Adipocyte (in vitro differentiated cells): ENCODE measurements at places on chromosomes 4 and X.
A peak's percentile ranks its signal among the peaks of the same experiment; 100 is the strongest.

DNA sequence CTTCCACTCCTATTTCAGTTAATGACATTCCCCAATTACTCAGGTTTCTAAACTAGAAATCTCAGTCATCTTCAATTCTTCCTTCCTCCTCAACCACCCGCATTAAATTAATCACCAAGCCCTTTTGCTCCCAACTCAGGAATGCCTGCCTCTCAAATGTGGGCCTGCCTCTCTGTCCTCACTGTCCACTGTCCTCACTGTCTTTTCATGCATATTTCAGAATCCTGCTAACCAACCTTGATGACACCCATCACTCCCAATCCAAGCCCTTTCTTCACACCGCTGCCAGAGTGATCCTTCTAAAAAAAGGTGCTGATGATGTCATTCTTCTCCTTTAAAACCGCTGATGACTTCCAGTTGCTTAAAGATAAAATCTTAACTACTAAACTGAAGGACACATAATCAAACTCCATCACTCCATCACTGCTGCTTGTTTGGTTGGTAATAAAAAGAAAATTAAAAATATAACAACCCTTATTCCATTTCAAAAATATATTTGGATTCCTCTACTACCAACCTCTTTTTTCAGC is 5.1 kb upstream of the APBB2 start:
- no peak for DNase-seq

DNA sequence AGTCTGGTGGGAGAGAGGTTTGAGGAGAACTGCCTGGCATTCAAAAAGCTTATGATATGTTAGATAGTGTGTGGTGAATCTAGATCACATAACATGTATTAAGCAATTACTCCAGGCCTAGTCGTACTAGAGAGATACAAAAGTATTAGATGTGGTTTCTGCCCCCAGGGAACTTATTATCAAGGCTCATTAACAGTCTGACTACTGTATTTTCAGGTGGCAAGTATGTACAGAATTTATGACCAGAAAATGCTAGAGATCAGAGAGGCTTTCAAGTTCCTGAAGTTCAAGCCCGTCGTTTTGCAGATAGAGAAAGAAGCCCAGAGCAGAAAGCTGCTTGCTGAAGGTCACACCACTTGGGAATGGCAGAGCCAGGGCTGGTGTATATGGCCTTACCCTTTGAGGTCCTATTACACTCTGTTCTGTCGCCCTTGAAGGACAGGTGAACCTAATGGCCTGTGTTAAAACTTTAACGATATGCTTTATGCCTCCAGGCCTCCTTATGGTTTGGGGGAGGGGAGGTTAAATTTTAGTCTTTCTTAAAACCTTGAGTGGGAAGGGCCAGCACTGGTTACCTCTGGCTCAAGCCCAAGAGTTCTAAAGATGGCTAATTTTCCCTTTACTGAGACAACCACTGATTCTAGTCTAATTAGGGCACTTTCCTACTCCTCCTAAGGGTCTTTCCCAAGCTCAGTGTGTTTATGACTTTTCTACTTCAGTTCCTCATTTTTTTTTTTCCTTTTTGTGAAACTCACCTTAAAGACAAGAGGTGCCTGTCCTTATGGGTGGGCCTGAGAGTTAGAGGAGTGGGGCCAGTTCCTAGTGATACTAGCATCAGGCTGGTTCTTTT is 19.9 kb downstream of the TMEM164 start:
- DNase-seq: no peak

GRCh38 chr4:147396105-147396504 is 84.8 kb upstream of the EDNRA start:
- DNase-seq: no peak

- no peak for DNase-seq
Observed at GRCh38 chr4:68401231-68401630, 46.0 kb upstream of the TMPRSS11E start.

GRCh38 chrX:28639451-28639850 is 52.2 kb downstream of the IL1RAPL1 start:
- no peak for DNase-seq

- DNase-seq: no peak
Observed at GRCh38 chrX:11266573-11267003, 26.6 kb upstream of the AMELX start.

DNA sequence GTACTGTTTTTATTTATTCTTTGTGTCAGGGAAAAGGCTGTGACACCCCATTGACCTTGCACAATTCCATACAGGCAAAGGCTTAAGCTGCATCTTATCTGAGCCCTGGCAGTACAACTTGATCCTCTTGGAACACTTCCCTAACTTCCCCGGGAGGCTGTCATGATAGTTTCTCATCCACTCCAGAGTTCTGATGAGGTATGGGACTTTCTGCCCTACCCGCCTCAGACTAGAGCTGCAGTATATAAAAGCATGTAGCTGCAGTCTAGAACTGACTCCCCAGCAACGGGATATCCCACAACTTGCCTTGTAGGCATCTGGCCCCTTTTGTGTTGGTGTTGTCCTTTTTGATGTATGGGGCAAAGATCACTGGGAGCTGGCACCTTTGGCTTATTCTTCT is 72.7 kb downstream of the FNIP2 start:
- DNase-seq: no peak

GRCh38 chr4:726838-727237 is 21.2 kb downstream of the PCGF3 start:
- DNase-seq: no peak

- no peak for DNase-seq
Observed at GRCh38 chrX:872090-872489, 241.5 kb downstream of the SHOX start.

GRCh38 chrX:40933706-40934425 is 151.4 kb upstream of the USP9X start:
- DNase-seq: peak; percentile 82

DNA sequence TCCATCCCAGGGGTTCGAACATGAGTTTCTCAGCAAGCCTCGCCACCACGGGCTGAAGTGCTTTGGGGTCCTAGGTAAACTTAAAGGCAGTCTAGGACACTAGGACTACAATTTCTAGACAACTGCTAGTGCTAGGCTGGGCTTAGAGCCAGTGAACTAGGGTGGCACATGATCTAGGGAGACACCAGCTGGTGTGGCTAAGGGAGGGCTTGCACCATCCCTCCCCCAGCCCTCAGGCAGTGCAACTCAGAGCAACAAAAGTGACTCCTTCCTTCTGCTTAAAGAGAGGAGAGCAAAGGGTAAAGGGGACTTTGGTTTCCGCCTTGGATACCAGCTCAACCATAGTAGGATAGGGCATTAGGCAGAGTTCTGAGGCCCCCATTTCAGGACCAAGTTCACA is 162.5 kb upstream of the AFF2 start:
- DNase-seq: no peak

- peak; percentile 90 for DNase-seq
Observed at GRCh38 chr4:99763635-99764101, 53.0 kb upstream of the DAPP1 start.

DNA sequence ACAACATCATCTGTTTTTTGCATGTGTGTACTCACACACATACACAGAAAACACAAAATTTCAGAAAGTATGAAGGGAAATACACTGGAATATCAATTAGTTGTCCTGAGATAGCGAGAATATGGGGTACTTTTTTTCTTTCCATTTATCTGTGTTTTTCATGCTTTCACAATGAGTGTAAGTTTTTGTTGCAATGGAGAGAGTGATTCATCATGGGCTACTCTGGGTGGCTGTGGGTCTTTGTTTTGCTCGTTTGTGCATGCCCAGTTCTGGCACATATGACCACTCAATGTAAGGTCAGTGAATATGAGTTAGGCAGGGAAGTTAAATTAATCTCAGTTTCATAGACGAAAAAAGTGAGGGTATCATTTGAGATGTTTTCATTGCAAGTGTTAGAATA is 26.9 kb downstream of the XK start:
- DNase-seq: peak; percentile 4

GRCh38 chr4:158291334-158292055 is 81.2 kb downstream of the TMEM144 start:
- no peak for DNase-seq

GRCh38 chrX:41293269-41293668 is 40.7 kb upstream of the DDX3X start:
- DNase-seq: no peak

DNA sequence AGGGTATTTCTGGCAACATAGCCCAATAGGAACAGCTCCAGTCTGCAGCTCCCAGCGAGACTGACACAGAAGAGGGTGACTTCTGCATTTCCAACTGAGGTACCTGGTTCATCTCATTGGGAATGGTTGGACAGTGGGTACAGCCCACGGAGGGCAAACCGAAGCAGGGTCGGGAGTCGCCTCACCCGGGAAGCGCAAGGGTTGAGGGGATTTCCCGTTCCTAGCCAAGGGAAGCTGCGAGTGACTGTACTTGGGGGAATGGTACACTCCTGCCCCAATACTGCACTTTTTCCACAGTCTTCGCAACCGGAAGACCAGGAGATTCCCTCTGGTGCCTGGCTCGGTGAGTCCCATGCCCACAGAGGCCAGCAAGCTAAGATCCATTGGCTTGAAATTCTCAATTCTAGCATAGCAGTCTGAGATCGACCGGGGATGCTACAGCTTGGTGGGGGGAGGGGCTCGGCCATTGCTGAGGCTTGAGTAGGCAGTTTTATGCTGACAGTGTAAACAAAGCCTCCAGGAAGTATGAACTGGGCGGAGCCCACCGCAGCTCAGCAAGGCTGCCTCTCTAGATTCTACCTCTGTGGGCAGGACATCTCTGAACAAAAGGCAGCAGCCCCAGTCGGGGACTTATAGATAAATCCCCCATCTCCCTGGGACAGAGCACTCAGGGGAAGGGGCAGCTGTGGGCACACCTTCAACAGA is 14.0 kb upstream of the ADAD1 start:
- no peak for DNase-seq

DNA sequence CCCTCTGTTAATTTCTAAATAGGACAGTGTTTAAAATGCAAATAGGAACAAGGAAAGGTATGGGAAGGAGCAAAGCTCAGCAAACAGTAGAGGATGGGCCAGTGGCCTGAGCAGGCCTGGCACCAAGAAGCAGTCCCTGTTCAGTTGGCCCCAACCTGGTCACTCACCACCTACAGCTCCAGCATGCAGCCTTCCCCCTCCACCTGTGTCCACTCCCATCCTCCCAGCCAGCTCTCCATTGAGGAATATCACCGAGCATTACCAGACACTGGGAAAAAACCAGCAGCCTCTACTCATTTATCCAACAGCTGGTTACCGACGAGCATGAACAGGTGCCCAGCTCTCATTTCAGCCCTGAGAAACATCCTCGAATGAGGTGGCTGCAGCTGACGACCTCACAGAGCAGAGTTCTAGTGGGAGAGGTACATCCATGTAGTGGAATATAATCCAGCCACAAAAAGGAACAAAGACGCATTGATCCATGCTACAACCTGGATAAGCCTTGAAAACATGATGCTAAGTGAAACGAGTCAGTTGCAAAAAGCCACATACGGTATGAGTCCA is 25.6 kb downstream of the CD99L2 start:
- DNase-seq: no peak

DNA sequence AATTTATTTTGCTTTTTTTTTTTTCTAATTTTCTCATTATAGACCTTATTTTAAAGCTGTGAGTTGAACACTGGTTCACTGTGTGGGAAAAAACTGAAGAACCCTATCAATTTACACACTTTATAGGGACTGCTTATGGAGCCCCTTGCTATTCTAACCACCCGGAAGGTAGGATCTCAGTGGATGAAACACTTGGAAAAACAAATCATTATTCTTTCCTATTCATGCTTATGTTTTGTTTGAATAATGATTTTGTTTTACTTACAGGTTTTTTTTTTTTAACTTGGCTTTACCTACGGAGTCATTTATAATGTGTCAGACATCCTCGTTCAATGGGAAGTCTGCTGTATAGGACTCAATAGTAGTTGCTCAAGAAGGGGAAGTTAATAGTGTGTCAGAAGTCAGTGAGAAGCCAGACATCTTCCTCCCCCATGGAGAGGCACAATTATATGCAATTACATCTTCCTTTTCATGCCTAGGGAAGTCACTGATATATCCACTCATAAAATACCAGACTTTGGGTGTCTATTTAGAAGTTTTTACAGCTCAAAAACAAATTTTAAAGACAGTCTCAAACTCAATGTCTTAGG is 113.2 kb downstream of the ARSF start:
- DNase-seq: no peak

GRCh38 chr4:188781655-188782054 is 642.4 kb downstream of the TRIML1 start:
- peak; percentile 34 for DNase-seq

GRCh38 chr4:23978002-23978401 is 88.2 kb upstream of the PPARGC1A start:
- no peak for DNase-seq

GRCh38 chr4:26397086-26397485 is 76.3 kb downstream of the RBPJ start:
- no peak for DNase-seq

GRCh38 chr4:182179105-182179504 is 64.1 kb upstream of the TENM3 start:
- DNase-seq: peak; percentile 67

DNA sequence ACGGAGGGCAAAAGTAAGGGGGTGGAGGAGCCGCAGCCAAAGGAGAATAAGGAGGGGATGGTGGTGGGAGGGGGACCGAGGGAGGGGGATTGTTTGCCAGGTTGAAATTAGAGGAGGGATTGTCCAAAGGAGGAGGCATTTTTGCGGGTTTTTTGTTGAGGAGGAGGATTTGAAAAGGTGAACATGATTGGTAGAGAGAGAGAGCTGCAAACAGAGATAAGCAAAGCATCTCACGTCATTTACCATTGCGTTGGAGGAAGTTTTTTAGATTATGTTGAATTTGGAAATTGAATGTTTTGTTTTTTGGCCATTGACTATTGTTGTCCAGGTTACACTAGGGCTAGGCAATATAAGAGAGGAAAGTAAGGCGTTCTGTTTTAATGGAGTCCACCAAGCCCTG is 54.5 kb upstream of the ABCB7 start:
- DNase-seq: no peak

DNA sequence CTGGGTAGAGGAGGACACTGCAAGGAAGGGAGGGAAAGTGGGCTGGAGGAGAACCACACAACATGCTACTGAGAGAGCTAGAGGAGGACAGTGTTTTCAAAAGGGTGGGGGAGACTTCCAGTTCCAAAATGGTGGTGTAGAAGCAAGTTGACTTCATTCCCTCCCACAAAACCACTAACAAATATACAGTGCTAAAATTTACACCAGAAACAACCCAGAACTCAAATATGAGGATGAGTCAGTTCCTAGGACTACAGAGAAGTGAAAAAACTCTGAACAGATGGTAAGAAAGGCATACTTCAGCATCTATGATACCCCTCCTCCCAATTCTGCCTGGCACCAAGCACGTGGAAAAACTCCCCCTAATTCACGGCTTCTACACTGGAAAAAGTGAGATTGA is 9.8 kb downstream of the AADAT start:
- no peak for DNase-seq

GRCh38 chr4:141645611-141646340 is 9.4 kb downstream of the IL15 start:
- DNase-seq: peak; percentile 74

- peak; percentile 84 for DNase-seq
Observed at GRCh38 chr4:57071326-57071725, 38.9 kb downstream of the IGFBP7 start.

- no peak for DNase-seq
Observed at GRCh38 chr4:112184438-112184837, 39.2 kb downstream of the FAM241A start.
